ENCODE measurements at places on chromosomes 2 and 18. TPM values are rescaled to one million over a fixed set of nuclear protein-coding genes. Genes with fewer than 3 reads are reported as not detected.

DNA sequence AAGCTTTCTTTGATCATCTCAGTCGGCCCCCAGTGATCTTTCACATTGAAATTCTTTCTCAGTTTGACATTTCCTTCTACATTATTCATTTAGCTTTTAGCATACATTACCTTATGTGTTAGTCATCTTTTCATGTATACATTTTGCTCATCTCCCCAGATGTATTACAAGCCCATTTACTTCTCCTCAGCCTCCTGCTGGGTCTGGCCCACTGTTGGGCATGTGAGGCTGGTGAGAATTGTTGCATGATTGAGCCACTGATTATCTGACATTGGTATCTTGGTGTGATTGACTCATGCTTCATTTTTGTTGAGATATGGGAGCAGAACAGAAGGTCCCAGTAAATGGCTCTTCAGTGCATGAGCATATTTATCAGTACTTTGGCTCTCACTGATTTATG is 300.1 kb upstream of the DDX18 start:
- no peak for DNase-seq

- DNase-seq, result no peak
These were observed 138.8 kb upstream of the DNMT3A start for GRCh38 chr2:25480561-25480960.

- no peak for DNase-seq
These were observed 167.4 kb downstream of the THSD7B start for GRCh38 chr2:136932700-136933099.

GRCh38 chr2:236748801-236749200 is 179.2 kb downstream of the ACKR3 start:
- no peak for DNase-seq

The GKN2 gene
- not detected for total RNA-seq

The FAM124B gene
- total RNA-seq, result 0.34 TPM

The SLC39A6 gene
- 54.4 TPM for total RNA-seq

The TUBA4B gene
- total RNA-seq, result not detected

The NETO1 gene
- total RNA-seq, result not detected
